Activated T-helper 1 cell treated with anti-CD3 and anti-CD28 coated beads, Interleukin-12 subunit alpha, Interleukin-12 subunit beta, Interleukin-2, Interleukin-4 antibody, amounts not matched to agents 30 ng/mL and 10 ng/mL and 1 ng/mL, durations not matched to agents 14 hours and 24 hours and 36 hours (primary cell): ENCODE measurements at places on chromosomes 7 and 10. TPM values are rescaled to one million over a fixed set of nuclear protein-coding genes. Genes with fewer than 3 reads are reported as not detected.

DNA sequence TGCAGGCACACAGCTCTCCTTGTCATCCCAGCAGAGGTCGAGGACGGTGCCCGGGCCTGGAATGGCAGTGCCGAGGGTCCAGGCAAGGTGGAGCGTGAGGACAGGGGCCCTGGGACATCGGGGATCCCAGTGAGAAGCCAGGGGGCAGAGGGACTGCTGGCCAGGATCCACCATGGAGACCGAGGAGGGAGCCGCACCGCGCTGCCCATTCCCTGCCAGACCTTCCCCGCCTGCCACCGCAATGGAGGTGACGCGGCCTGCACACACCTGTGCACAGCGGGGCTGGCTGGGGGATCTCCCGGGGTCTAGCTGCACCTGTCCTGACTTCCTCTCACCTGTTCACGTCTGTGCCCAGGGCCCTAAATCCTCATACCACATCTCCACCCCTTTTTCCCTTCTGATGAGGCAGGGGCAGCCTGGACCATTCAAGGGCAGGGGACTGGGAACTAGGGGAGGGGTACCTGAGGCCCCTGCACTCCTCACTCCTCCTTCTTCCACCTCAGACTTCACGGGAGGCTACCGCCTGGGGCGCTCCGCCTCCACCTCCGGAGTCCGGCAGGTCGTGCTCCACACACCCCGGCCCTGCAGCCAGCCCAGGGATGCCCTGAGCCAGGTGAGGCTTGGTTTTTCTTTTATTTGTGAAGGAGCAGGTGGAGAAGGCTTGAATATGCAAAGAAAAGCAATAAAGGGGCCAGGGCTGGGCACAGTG, 6.9 kb downstream of the NYAP1 start:
- no peak for DNase-seq

- no peak for DNase-seq
Observed at GRCh38 chr7:117894037-117894436, 20.8 kb upstream of the CTTNBP2 start.

DNA sequence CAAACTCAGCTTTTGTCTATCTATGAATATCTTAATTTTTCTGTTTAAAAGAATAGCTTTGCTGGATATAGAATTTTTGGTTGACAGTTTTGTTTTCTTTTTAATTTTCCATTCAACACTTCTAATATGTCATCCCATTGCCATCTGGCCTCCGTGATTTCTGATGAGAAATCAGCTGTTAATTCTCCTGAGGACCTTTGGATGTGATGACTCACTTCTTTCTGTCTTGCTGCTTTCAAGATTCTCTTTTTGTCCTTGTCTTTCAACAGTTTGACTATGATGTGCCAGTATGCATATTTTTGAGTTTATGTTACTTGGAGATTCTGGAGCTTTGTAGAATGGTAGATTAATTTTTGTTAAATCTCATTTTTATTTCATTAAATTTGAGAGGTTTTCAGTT, 38.4 kb downstream of the ZNF518A start:
- DNase-seq = no peak

GRCh38 chr7:150876817-150877526, 24.7 kb downstream of the AOC1 start:
- no peak for DNase-seq

GRCh38 chr10:96784253-96784652, 47.8 kb upstream of the LCOR start:
- no peak for DNase-seq

DNA sequence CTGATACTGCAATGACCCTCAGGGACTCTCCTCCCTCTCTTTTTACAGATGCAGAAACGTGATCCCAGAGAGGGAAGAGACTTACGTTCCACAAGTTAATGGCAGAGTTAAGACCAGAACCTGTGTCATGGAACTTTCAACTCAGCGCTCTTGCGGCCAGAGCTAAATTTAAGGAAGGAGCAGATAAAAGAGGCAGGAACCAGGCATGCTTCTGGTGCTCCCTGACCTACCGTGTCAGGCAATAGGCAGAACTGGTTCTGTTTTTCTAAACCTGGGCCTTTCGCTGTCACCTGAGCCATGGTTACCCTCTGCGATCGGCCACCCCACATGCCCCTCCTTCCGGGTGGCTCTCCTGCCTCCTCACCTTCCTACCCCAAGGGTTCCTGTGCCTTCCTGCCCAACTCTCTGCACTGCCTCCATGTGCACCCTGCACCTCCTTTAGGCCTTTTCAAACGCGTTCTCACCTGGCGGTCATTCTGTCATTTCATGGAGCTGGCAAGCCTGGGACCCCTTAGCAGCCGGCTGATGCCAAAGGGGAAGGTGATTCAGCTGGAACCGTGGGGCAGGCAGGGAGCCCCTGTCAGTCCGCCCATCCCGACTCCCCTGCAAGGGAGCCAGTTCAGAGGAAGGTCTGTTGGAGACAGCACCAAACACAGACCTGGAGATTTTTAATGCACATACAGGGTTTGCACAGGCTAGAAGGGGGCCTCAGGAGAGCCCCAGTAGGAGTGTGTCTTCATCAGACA, 7.7 kb upstream of the GBX1 start:
- DNase-seq = no peak

- DNase-seq = no peak
Observed at GRCh38 chr10:28581916-28582315, 49.0 kb downstream of the WAC start.

Gene AP1S1
- 45.7 and 53.3 TPM in 2 replicates for total RNA-seq

Gene TAS2R41
- total RNA-seq = not detected in 2 replicates
